ENCODE measurements at places on chromosomes 4 and X. TPM values are rescaled to one million over a fixed set of nuclear protein-coding genes. Genes with fewer than 3 reads are reported as not detected.

TECRL gene
- not detected for total RNA-seq

TACR3 gene
- total RNA-seq = 2.7 TPM

ETDA gene
- not detected for total RNA-seq

IL2 gene
- total RNA-seq = 0.64 TPM

DNAAF6 gene
- total RNA-seq = not detected

FABP2 gene
- total RNA-seq = not detected

PPP1R2C gene
- not detected for total RNA-seq

TMEM35A gene
- 3.9 TPM for total RNA-seq

FAM9C gene
- 0.07 TPM for total RNA-seq

ATP5ME gene
- 468 TPM for total RNA-seq

RIPPLY1 gene
- total RNA-seq = not detected

ARMCX1 gene
- 27.4 TPM for total RNA-seq

POLA1 gene
- total RNA-seq = 27.4 TPM

- H3K4me3 ChIP-seq = no peak overlapping the region
- H3K27ac ChIP-seq = no peak overlapping the region
- H3K4me1 ChIP-seq = 0 out of 2 replicates have a peak, but pooled peaks cover 7% of the 10 kb centered on the region
- H3K27me3 ChIP-seq = no peaks in the 10 kb centered on the region
Observed at GRCh38 chr4:138367942-138368341, 125.8 kb upstream of the SLC7A11 start.

GRCh38 chr4:156536661-156537060 lies 434.9 kb downstream of the PDGFC start:
- no peaks in the 10 kb centered on the region for H3K36me3 ChIP-seq
- H3K27me3 ChIP-seq = no peaks in the 10 kb centered on the region
- no peak overlapping the region for H3K4me3 ChIP-seq
- no peaks in the 10 kb centered on the region for H3K4me1 ChIP-seq
- H3K27ac ChIP-seq = no peak overlapping the region

- no peak overlapping the region for H3K27ac ChIP-seq
- H3K27me3 ChIP-seq = no peaks in the 10 kb centered on the region
- no peaks in the 10 kb centered on the region for H3K4me1 ChIP-seq
- no peak for DNase-seq
- H3K4me3 ChIP-seq = no peak overlapping the region
Observed at GRCh38 chr4:102535398-102536082, 34.4 kb downstream of the NFKB1 start.

- no peaks in the 10 kb centered on the region for H3K27me3 ChIP-seq
- peaks cover 18% of the 10 kb centered on the region for H3K4me1 ChIP-seq
- H3K4me3 ChIP-seq = no peak overlapping the region
- DNase-seq = no peak
Observed at GRCh38 chr4:168551211-168551610, 54.4 kb downstream of the PALLD start.

DNA sequence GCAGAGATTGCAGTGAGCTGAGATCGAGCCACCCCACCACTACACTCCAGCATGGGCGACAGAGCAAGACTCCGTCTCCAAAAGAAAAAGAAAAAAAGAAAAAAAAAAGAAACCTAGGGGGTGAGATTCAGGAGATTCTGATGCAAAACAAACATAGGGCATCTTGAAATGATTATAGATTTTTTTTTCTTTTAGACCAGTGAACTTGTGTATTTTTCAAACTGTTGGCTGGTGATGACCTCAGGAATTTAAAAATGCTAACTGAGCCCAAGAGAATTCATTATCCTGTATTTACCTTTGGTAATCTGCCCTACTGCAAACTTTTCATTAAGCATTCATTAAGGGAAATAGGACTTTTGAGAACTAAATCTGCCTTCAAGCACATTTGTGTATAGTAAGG lies 20.6 kb downstream of the ATP10D start:
- no peak for DNase-seq
- H3K4me1 ChIP-seq = peaks cover 14% of the 10 kb centered on the region
- no peak overlapping the region for H3K4me3 ChIP-seq
- no peaks in the 10 kb centered on the region for H3K36me3 ChIP-seq

DNA sequence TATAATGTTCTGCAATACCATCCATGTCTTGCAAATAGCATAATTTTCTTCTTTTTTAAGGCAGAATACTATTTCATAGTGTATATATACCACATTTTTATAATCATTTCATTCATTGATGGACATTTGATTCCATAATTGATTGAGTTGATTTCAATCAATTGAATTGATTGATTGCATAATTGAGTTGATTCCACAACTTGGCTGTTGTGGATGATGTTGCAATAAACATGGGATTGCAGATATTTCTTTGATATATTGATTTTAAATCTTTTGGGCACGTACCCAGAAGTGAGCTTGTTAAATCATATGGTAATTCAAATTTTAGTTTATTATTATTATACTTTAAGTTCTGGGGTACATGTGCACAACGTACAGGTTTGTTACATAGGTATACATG lies 232.8 kb downstream of the GALNTL6 start:
- no peaks in the 10 kb centered on the region for H3K36me3 ChIP-seq
- H3K4me3 ChIP-seq = no peak overlapping the region
- DNase-seq = no peak
- H3K27me3 ChIP-seq = no peaks in the 10 kb centered on the region
- no peak overlapping the region for H3K27ac ChIP-seq

GRCh38 chr4:163815776-163816175 lies 321.3 kb downstream of the TMA16 start:
- no peaks in the 10 kb centered on the region for H3K27me3 ChIP-seq
- H3K4me3 ChIP-seq = no peak overlapping the region
- DNase-seq = no peak
- H3K36me3 ChIP-seq = no peaks in the 10 kb centered on the region
- 0 out of 2 replicates have a peak, but pooled peaks cover 4% of the 10 kb centered on the region for H3K4me1 ChIP-seq

DNA sequence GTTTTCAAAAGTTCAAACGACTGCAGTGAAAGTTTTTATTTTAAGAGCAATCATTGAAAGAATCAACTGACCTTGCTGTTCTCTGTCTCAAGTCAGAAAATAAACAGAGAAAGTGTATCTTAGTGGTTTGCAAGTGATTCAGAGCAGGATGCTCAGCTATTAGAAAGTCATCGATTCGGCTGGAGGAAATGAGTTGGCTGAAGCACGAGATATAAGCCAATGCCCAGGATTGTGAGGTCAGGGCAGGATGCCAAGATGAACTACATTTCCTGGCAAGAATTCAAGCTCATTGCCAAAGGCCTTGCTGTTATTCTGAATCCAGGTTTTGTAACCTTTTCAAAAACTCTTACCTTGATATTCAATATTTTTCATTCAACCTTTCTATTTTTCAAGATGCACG lies 541.4 kb upstream of the BOD1L1 start:
- H3K36me3 ChIP-seq = no peaks in the 10 kb centered on the region
- no peak for DNase-seq
- H3K4me1 ChIP-seq = peaks cover 71% of the 10 kb centered on the region
- 0 out of 2 replicates have a peak, but pooled peaks cover 10% of the 10 kb centered on the region for H3K27me3 ChIP-seq

DNA sequence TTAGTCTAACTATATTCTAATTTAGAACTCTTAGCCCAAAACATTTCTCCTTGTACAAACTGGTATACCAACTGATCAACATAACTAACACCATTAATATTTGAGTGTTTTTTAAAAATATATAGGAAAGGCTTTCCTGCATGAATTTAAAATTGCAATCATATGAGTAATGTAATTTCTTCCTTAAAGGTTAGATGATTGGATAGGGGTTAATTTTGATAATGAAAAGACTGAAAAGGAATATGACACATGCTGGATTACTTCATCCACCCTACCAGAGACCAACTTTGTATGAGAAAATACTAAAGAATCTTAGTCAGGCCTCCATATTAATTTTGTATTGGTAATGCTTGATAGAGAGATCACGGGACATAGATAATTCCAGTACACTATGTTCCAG lies 25.1 kb upstream of the PLS3 start:
- H3K4me1 ChIP-seq = peaks cover 9% of the 10 kb centered on the region
- no peak overlapping the region for H3K27ac ChIP-seq
- no peak overlapping the region for H3K4me3 ChIP-seq
- H3K27me3 ChIP-seq = no peaks in the 10 kb centered on the region

DNA sequence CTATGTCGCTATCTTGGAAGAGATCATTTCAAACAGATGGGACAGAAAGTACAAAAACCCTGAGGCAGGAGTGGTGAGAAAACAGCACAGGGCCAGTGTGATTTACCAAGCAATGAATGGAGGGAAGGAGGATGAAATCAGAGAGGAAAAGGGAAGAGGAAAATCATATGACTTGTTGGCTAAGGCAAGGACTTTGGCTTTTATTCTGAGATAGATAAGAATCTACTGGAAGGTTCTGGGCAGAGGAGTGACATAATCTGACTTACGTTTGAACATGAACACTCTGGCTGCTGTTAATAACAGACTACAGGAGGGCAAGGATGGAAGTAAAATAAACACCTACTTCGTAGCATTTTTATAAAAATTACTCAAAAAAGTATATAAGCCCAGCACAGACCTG lies 207.8 kb upstream of the SLC7A11 start:
- no peaks in the 10 kb centered on the region for H3K36me3 ChIP-seq
- H3K27me3 ChIP-seq = no peaks in the 10 kb centered on the region
- DNase-seq = no peak
- H3K27ac ChIP-seq = no peak overlapping the region

GRCh38 chr4:145044341-145044740 lies 53.7 kb downstream of the ANAPC10 start:
- H3K4me3 ChIP-seq = no peak overlapping the region
- peaks cover 2% of the 10 kb centered on the region for H3K4me1 ChIP-seq
- H3K36me3 ChIP-seq = no peaks in the 10 kb centered on the region
- no peaks in the 10 kb centered on the region for H3K27me3 ChIP-seq
- no peak for DNase-seq

DNA sequence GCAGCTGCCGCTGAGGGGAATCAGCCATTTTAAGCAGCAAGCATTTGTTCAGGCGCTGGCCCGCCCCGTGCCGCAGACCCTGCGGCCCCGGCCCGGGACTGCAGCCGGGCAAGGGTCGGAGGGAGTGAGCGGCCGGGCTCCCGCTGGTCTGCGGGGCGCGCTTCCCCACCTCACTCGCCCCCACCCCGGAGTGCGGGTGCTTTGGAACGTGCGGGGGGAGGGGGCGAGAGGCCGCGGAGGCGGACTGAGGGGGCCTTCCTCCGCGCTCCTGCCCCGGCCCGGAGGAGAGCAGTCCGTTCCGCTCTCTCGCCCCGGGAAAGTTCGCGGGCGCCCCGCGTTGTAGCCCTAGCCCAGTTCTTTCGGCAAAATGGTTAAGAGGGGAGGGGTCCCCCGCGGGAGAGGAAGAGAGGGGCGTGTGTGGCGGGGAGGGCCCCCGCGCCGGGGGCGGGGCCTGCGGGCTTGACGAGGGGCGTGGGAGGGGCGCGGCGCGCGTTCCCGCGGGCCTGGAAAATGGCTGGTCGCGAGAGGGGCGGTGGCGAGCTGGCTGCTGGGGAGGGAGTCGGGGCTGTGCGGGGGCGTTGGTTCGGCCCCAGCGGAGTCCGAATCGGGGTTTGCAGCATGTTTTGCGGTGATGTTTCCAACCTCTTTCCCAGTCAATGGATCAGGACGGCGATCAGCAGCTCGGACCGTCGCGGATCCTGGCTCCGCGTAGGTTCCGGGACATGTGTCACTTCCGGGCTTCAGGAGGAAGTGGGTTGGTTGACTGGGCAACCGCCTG lies 942 bp downstream of the ING2 start:
- peak overlapping the region; percentile 96 for H3K27ac ChIP-seq
- peak overlapping the region; percentile 89 for H3K4me3 ChIP-seq
- H3K4me1 ChIP-seq = peaks cover 18% of the 10 kb centered on the region
- H3K27me3 ChIP-seq = no peaks in the 10 kb centered on the region
- peak; percentile 83 for DNase-seq
- peaks cover 8% of the 10 kb centered on the region for H3K36me3 ChIP-seq

DNA sequence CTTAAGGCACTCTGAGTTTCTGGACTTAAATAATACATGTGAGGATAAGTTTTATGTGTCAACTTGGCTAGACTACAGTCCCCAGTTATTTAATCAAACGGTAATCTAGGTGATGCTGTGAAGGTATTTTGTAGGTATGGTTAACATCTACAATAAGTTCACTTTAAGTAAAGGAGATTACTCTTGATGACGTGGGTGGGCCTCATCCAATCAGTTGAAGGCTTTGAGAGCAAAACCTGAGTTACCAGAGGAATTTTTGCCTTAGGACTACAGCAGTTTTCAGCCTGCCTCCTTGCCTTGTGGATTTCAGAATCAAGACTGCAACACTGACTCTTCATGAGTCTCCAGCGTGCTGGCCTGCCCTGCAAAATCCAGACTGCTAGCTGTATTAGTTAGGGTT lies 59.8 kb upstream of the HS6ST2 start:
- H3K4me1 ChIP-seq = no peaks in the 10 kb centered on the region
- DNase-seq = no peak
- H3K27me3 ChIP-seq = no peaks in the 10 kb centered on the region
- H3K4me3 ChIP-seq = no peak overlapping the region
- H3K36me3 ChIP-seq = no peaks in the 10 kb centered on the region

DNA sequence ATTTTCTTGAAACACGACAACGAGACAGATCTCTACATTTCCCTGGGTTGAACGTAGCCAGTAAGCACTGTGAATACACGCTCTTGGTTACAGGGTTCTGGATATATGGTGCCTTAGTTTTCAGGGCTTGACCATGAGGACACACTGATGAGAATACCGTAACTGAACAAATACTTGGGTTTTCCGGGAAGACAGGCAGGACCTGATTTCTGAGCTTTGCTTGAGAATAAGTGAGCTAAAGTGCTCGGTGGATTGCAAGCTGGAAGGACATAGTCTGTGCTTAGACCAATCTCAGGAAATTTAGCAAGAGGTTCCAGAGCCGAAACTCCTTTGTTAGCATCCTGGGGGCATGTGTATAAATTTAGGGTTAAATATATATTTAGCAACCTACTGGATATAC lies 876 bp upstream of the TACR3 start:
- peak overlapping the region; percentile 78 for H3K4me3 ChIP-seq
- no peak for DNase-seq
- H3K27ac ChIP-seq = no peak overlapping the region

GRCh38 chrX:153953342-153953830 lies 8.9 kb upstream of the RENBP start:
- H3K4me3 ChIP-seq = no peak overlapping the region
- no peaks in the 10 kb centered on the region for H3K27me3 ChIP-seq
- peaks cover 36% of the 10 kb centered on the region for H3K36me3 ChIP-seq

DNA sequence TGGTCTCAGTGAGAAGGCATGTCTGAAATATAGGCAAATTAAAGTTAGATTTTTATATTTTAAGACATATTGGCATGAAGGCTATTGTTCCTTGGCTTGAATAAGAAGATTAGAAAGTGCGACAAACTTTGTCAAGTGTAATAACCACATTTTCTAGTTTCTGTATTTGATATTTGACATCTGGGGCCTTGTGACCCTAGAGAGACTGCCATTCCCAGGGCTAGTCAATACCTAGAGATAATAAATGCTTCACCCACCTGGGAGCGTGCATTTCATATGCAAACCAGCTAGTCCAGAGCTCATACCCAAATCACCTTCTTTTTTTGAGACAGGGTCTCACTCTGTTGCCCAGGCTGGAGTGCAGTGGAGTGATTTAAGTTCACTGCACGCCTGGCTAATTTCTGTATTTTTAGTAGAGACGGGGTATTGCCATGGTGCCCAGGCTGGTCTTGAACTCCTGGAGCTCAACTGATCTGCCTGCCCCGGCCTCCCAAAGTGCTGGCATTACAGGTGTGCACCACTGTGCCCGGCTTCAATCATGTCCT lies 62.6 kb downstream of the COQ2 start:
- H3K4me1 ChIP-seq = peaks cover 15% of the 10 kb centered on the region
- no peaks in the 10 kb centered on the region for H3K27me3 ChIP-seq
- no peak overlapping the region for H3K4me3 ChIP-seq
